ENCODE measurements at places on chromosomes 4 and X.

DNA sequence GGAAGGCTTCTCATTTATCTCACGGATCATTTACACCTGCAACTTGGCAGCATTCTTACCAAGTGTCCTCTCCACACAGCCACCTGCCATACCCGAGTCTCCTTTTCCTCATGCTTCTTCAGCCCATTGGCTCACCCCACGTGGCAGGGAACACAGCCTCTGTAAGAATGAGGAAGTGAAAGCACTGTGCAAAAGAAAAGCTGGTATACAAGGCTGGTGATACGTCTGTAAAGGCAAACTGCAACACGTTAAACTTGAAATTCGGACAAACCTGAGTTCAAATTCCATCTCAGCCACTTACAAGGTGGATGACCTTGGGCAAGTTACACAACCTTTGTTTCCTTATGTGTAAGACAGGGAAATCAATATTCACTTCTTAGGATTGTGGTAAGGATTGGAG is 164.0 kb upstream of the RASGEF1B start:
- DNase-seq: peak; percentile 84

DNA sequence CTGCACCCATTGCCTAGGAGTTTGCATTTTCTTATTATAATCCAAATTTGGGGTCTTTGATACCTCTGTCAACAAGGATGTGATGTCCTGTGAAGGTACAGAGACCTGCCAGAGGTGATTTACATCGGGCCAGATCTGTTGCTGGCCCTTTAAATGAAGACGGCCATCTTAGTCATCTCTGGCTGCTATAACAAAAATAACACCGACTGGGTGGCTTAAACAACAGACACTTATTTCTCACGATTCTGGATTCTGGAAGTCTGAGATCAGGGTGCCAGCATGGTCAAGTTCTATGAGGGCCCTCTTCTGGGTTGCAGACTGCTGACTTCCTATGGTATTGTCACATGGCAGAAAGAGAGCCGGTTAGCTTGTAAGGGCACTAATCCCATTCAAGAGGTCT is 75.7 kb downstream of the F11 start:
- no peak for DNase-seq

DNA sequence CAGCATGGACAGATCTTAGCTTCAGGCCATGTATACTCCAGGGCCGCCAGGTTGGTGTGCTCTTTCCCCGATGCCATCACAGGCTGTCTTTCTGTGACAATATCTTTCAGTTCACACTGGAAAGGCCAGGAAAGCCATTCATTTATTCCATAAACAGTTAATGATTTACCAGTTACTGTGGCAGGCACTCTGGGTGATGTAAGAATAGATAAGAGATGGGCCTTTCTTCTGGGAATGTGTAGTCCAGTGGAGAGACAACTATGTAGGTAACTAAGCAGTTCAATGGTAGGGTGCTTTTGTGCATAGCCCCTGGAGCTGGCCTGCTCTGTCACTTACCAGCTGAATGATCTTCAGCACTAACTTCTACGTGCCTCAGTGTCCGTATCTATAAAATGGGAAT is 46.3 kb upstream of the LEF1 start:
- no peak for DNase-seq

GRCh38 chrX:18490806-18491555 is 65.6 kb downstream of the CDKL5 start:
- no peak for DNase-seq

DNA sequence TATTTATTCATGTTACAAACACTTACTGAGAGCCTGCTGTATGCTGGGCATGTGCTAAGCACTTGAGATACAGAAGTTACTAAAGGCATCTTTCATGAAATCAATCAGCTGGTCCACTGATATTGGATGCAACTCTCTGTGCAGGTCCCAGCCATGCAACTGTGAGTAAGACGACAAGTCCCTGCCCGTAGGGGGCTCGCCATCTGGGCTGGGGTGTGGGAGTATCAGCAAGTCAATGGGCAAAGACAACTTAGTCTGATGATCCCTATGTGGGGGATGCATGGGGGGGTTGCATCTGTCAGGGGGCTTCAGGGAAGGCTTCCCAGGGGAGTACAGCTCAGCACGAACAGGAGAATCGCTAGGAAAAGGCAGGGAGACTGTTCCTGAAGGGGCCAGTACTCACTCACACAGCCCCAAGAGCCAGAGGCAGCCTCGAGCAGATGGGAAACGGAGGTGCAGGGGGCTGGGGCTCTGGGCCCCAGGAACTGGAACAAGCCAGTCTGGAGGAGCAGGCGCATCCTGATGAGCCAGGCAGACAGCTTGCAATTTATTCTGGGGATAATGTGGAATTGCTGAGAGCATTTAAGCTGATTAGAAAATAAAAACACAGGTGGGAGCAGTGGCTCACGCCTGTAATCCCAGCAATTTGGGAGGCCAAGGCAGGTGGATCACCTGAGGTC is 40.2 kb downstream of the CRMP1 start:
- DNase-seq: no peak

- no peak for DNase-seq
These were observed 5.2 kb upstream of the ENAM start for GRCh38 chr4:70623323-70623722.

DNA sequence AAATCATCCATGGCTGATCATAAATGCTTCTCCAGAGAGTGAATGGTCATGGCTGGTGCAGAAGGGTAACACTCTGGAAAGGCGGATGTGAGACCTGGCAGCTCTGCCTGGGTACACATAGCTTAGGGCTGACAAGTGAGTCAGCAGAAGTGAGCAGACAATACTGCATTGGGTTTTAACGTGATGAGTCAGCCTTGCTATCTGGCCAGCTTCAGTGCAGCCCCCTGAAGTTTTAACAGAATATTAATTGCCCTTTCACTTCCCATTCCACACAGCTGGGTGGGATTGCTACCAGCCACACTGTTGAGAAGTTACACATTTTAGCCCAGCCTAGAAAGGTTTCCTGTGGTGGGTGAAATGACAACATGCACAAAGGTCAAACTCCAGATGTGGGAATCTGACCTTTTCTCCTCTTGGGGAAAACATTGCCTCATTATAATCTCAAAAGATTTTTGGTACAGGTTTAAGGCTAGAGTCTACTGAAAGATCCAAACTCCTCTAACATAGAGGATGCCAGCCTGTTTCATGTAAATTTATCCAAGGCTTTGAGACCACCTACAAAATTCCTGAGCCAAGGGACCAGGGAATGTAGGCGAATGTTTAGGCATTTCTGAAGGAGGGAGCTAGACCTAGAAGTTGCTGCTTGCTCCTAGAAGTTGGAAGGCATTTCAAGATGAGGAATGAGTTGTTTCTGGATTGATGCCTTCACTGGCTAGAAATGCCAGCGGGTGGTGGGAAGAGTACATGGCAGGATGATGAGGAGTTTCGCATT is 230.3 kb upstream of the PGRMC2 start:
- DNase-seq: no peak

GRCh38 chr4:141155586-141155985 is 22.3 kb upstream of the RNF150 start:
- DNase-seq: no peak

- DNase-seq: no peak
These were observed 2.4 kb downstream of the MEPE start for GRCh38 chr4:87835197-87835596.

DNA sequence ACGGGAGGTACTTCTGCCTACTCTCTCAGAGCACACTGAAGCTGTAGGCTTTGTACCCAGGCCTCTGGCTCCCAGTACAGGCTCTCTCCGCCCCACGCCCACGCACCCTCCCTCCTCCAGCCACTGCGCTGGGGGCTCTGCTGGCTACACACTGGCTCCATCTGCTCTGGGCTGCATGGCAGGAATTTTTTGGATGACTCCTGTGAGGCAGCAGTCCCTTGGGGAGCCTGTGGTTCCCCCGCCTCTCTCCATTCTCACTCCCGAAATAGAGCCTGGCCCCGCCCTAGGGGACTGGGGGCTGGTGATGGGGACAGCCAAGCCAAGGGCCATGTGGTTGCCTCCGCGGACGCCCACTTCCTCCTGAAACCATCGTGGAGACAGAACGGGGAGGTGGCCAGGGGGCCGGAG is 58.1 kb upstream of the ADRA2C start:
- DNase-seq: peak; percentile 46

- no peak for DNase-seq
These were observed 151.6 kb downstream of the ARSF start for GRCh38 chrX:3192835-3193234.

GRCh38 chr4:83454686-83455085 is 937 bp downstream of the HELQ start:
- DNase-seq: no peak

DNA sequence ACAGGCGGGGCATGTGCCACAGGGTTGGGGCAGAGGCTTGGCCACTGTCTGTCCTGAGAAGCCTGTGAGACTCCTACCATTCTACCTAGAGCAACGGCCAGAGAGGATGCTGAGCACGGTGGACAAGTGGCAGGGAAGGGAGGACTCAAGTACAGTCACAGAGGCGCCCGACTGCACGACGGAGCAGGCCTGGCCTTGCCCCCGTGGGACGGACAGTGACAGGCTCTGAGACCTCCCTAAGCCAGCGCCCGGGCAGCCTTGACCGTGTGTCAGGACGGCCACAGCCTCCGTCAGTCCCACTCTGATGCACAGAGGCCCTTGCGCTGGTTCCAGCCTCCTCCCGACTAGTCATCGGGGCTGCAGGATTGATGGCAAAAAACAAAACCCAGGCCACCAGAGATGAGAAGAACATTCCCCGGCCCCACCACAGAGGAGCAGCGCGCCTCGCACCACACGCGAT is 36.7 kb upstream of the MXD4 start:
- no peak for DNase-seq

- DNase-seq: no peak
These were observed 201.4 kb downstream of the CCNG2 start for GRCh38 chr4:77358315-77358928.

DNA sequence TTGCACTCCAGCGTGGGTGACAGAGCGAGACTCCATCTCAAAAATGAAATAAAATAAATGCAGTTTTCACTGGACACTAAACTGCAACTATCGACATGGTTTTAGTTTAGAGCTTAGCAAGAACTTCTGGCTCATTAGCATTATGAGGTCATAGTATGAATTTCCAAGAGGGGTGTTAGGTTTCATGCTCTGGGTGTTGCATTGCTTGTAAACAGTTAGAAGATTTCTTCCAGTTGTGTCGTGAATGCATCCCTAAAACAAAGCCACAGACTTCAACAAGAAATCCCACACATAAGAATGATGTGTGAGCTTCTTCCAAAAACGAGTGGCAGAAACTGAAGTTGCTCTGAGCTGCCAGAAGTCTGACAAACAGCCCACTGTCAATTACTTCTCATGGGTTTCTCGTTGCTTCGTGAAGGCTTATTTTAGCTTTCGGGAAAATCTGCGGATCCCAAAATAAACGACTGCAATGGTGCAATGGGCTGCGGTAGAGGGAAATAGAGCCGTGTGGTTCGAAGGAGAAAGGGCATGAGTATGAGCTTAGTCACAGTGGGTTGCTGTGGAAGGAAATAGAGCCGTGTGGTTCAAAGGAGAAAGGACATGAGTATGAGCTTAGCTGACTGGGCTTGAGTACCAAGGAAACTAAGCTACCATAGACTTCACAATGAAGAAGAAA is 354.9 kb downstream of the DHRSX start:
- no peak for DNase-seq

DNA sequence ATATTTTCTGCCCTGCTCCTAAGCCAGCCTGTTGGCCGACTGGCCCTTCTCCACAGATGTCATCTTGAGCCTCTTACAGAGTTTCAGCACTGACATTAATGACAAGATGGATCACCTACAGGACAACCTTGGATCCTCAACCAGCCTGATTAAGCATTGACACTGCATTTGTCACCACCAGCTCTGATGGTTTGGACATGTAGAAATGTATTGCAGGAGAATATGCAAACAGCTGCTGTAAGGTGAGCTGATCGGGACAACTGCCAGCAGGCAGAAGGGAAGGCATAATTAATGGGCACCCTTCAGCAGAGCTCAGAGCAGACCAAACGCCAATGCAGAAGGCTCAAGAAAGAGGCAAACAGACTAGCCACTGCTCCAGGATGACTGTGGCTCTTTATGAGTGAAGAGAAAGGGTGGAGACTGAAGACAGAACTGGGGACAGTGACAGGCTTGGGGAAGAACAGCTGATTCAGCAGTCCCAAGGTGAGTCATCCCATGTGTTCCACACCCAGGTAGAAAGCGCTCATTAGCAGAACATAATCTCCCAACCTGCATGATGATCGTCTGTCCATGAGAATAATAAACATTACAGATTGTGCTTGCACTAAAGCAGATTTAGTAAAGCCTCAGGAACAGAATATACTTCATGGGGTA is 6.7 kb downstream of the CORIN start:
- no peak for DNase-seq

- DNase-seq: no peak
These were observed 47.7 kb downstream of the EVC start for GRCh38 chr4:5758741-5759140.

DNA sequence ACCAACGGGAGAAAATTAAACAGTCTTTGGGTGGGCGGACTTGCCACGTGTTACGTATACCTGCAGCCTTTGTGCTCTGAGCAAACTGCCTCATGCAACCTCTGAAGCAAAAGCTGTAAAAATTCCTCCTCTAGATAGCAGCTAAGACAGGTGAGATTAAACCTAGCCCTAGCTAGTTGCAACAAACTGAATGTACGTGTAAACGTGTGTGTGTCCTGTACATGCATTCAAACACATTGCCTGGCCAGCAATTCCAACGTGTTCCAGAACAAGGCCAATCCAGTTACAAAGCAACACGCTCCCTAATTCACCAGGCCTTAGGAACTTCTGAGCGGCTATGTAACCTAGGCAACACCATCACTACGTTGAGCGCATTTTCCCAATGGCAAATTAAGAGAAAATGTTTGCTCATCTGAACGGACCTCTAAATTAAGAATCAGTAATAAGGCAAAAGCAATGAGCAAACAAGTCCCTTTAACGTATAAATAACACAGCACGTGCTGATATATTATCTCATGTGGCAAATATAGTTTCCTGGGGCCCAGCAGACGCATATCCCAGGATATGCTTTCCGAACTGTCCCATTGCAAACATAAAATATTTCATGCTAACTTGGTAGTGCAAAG is 792 bp downstream of the PPID start:
- DNase-seq: no peak

DNA sequence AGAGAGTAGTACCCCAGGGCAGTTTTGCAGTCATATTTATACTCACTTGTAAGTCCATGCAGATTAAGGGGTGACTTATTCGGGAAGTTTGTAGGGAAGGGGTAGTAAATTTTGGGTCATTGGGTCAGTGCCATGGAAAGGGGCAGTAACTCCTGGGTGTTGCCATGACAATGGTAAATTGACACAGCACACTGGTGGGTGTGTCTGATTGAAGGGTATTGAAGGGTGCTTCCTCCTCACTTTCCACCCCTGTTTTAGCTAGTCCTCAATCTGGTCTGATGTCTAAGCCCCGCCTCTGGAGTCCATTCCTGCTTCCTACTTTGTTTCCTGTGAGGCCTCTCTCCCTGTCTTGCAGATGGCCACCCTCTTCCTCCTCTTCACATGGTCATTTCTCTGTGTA is 11.9 kb downstream of the ODAPH start:
- DNase-seq: no peak

DNA sequence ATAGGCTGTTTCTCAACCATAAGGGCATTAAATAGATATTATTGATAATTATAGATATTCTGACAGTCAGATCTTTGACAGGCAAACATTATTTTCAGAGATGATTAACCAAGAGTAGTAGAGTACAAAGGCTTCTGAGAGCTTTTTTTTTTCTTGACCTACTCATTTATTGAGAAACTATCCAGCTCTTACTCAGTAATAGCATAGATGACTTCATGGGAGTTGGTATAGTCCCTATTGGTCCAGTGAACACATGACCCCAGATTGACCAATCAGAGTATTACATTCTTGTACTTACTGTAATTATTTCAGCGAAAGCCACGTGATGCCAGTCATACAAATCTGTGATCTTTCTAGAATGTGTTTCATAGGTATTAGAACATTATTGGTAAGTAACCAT is 508.7 kb downstream of the FSTL5 start:
- no peak for DNase-seq

- DNase-seq: no peak
These were observed 12.2 kb downstream of the EPHA5 start for GRCh38 chr4:65658117-65658516.
